ENCODE measurements at places on chromosomes 6 and 20.

DNA sequence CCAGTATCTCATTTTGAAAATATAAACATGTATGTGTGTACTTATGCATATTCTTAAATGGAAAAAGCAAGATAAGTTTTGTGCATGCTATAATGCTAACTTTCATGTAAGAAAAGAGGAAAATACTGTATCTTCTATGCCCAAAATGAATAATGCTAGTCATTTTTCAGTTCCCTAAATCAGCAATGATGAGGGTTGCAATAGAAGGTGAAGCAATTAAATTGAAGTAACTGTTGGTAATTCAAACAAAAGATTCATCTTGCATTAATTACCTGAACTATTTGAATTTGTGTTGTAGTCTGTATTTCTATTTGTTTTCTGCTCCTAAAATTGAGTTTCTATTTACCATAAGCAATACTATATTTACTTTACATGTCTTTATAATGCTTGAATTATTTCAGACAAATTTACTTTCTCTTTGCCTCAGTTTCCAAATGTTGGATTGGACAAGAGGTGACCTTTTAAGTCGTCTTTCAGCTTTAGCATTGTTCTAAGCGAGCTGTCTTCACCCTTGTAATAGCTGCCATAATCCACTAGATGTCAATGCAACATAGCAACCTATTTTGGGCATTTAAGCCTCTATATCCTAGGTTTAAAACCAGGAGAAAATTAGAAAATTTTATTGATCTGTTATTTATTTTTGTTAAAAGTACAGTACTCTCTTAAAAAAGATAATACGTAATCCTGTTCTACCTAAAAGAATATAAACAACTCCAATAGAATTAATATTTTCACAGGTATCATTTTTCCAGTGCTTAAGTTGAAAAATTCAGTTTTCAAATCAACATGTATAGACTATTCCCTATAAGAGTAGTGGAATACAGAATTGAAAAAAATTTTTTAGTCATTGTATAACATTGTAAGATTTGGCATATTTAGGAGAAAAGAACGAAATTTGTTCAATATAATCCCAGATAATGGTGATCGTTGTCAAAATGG lies 52.3 kb upstream of the IFNGR1 start:
- DNase-seq: no peak

DNA sequence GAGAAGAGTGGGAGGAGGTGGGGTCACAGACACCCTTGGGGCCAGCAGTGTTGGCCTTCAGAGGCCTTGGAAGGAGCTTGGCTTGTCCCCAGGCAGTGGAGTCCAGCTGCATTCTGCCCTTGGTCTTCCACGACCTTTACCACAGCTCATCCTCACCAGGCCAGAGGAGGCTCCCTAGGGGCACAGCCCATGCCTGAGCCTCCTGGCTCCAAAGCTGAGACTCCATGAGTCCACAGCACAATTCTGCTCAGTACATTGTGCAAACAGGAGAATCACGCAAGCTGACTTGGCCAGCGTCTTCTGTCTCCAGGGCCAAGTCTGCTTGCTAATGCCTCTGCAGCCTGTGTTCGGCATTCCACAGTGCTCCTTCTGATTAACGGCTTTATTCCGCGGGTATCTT lies 337.2 kb downstream of the SMOC2 start:
- DNase-seq: no peak

DNA sequence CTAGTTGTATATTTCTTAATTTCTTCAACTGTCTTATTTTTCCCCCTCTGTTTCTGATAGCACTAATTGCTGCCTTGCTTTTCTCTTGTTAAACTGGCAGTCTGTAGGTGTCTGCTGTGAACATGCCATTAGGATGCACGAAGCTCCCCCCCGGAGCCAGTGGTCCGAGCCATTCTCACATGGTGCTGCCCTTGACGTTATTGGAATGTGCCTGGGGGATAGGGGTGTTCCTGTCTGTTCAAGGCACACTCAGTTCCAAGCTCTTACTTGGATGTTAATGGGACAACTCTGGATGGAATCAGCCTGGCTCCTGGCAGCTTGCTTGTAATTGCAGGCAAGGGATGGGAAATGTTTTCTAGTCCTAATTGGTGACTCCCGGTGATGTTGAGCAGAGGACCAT lies 68.4 kb downstream of the RREB1 start:
- no peak for DNase-seq

DNA sequence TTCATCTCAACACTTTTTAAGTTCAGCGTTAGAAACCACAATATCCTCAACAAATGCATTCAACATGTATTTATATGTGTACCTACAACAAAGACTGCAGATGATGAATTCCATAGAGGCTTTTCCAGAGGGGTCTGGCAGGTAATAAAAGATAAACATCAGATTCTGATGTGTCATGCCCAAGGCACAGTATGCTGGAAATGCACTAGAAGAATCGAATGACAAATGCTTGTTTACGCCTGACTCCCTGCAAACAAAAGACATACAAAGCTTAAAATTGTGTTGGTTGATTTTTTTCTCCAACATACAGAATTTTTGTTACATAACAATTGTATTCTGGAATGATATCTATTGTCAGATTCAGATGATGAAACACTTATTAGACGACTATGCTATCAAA lies at the start of gene LGSN:
Gene LGSN, minus strand, starts transcription at position 45 of the 400 bp plus-strand sequence. Its CDS starts 40 bp downstream, at position 5.
- no peak for DNase-seq

DNA sequence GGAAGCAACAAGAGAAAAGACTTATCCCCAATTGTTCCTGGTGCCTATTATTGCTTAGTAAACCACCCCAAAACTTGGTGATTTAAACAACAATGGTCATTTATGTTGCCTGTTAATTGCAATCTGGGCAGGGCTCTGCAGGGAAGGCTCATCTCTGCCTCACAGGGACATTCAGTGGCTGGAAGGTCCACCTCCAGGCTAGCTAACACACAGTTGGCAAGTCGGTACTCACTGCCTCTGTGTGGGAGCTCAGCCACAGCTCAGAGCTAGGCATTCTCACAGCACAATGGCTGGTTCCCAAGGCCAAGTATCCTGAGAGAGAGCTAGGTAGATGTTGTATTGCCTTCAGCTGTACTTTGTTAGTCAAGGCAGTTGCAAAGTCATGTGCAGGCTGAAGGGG lies 18.5 kb upstream of the GMDS start:
- DNase-seq: no peak

GRCh38 chr20:1830240-1830639 lies 65.0 kb upstream of the SIRPA start:
- no peak for DNase-seq

Data from T-cell (primary cell).